ENCODE measurements at places on chromosomes 2 and 18.

- DNase-seq: no peak
Observed at GRCh38 chr2:18690342-18690741, 101.0 kb upstream of the NT5C1B start.

DNA sequence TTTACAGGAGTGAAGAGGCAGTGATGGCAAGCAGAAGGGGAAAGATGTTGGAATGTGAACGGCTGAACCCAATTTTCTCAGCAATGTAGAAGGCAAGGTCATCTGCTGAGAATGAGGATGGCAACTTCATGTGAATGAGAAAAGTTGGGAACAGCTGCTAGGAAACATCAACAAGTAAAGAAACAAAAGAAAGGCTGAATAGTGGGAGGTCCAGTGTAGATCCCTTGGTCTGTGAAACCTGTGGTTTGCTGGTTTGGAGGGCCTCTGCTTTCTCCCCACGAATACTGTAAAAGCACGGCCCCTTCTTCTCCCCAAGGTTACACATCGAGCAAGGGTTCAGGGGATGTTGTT lies 27.4 kb downstream of the MARCHF4 start:
- no peak for DNase-seq

DNA sequence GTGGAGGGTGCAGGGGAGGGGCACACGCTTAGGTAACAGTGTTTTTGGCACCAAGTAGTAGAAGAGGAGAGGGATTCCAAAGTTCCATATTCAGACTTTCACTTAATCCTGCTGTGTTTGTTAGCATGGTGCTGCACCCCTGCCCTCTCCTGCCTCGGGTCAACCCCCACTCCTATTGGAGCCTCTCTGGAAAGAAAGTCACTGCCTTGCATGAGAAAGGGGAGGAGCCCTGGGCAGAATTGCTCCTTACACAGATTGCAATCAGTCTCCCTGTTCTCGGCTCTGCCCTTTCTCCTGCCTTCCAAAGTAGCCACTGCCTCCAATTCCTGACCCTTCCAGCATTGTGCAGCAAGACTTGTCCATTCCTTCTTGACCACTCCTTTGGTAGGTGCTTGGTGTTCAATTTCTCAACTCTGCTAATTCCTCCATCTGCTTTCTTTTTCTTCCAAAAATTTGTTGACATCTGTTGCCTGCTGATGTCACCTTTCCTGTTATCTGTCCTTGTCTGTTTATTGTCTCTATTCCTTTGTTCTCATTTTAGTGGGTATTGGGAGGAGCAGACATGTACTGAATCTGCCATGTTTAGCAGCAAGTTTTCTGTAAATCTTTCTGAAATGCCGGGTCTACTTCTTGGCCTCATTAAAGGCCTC lies 225.4 kb downstream of the LOXHD1 start:
- DNase-seq: no peak

- DNase-seq: no peak
Observed at GRCh38 chr18:50633992-50634391, 74.1 kb downstream of the MAPK4 start.

DNA sequence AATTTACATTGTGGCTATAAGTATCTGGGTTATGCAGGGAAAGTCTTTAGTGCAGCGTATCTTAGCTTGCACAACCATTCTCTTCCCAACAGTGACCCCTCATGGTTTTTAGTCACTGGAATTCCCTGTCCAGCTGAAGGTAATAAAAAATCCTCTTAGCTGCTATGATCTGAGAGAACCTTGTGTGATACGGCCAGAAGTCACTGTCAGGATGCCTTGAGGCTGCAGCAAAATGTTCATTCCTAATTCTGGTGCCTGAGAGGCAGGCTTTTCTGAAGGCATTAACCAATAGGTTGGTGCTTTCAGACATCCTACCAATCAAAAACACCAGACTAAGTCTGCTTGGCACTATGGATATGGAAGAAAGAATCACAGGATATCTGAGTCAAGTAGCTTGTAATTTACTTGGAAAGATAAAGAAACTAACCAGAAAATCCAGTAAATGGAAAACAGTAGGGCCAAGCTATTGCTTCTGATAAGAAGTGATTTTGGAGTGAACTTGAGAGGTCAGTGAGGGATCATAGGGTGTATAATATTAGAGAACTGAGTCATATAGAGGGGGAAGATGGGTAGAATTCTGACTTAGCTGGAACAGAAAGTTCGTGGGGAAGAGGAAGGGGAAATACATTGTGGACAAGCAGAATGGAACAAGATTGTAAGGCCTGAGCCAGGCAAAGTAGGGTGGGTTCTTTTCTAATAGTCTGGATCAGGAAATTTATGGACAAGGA lies 89.0 kb upstream of the SLC14A2 start:
- no peak for DNase-seq

DNA sequence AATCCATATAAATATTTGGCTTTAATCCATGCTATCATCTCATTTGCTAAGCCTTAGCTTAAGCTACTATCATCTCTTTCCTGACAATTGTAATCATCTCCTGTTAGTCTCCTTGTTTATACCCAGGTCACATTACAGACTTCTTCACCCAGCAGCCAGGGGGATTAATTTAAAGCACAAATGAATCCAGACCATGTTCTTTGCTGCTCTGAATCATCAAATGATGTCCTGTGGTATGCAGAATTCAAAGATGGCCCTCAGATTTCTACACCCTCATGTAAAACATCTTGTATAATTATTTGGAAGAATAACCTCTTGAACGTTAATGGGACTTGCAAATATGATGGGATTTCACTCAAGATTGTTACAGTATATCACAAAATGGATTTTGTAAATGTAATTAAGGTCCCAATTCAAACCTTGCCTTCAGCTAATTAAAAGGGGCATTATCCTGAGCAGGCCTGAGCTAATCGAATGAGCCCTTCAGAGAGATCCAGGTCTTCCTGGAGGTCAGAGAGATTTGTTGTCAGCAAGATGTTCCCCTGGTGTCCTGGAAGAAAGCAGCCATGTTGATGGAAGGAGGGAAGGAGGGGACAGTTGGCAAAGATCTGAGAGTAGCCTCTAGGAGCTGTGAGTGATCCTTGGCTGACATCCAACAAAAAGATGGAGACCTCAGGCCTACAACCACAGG lies 241.1 kb upstream of the MMADHC start:
- no peak for DNase-seq

- no peak for DNase-seq
Observed at GRCh38 chr2:235564066-235564465, 70.2 kb downstream of the AGAP1 start.

- DNase-seq: peak; percentile 27
Observed at GRCh38 chr2:204863336-204863735, 318.1 kb downstream of the PARD3B start.

GRCh38 chr2:44745922-44746766 lies 195.4 kb upstream of the SIX3 start:
- DNase-seq: no peak

- DNase-seq: no peak
Observed at GRCh38 chr2:136065384-136065783, 52.6 kb downstream of the CXCR4 start.

GRCh38 chr2:200968162-200968561 lies 4.7 kb upstream of the ORC2 start:
- DNase-seq: no peak

- no peak for DNase-seq
Observed at GRCh38 chr2:154591294-154591820, 107.1 kb upstream of the KCNJ3 start.

- no peak for DNase-seq
Observed at GRCh38 chr2:151085181-151085611, 176.5 kb downstream of the RBM43 start.

- no peak for DNase-seq
Observed at GRCh38 chr2:98484652-98485452, 40.2 kb downstream of the INPP4A start.

GRCh38 chr18:49626842-49627467 lies 65.1 kb downstream of the LIPG start:
- no peak for DNase-seq
